Stimulated activated CD8-positive, alpha-beta memory T cell treated with anti-CD3 and anti-CD28 coated beads, Interleukin-15, amount 100 ng/mL, for 24 hours (primary cell): ENCODE measurements at places on chromosomes 12 and 14.

DNA sequence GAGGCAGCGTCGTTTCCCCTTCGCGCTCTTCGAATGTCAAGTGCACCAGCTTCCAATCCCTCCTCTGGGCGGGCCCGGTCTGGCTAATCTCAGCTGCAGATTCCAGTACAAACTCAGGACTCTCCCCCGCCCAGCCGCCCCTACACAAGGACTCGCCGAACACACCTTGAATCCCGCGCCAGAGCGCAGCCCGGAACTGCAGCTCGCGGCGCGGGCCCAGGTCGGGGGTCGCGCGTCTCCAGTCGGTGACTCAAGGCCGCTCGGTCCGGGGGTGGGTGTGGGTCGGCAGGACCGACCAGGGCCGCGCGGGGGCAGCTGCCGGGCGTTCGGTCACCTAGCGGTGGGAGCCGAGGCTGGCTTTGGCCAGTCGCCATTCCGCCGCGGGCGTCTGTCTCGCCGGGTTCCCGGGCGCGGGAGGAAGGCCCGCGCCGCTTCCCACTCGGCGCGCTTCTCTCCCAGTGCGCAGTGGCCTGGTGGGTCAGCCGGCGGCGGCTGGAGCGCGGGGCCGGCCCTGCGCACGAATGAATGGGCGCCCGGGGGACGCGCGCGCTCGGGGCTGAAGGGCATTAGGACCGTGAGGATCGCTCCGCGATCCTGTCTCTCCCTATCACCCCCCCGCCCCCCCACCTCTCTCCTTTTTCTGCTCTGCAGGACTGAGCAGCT, at the start of gene GALNT16:
Gene GALNT16 (plus strand): TSS at position 632 of the 663 bp plus-strand sequence. CDS start 133 bp downstream, outside the sequence.
- DNase-seq, result no peak

GRCh38 chr12:29552324-29552927, 54.9 kb upstream of the OVCH1 start:
- peak; percentile 28 for DNase-seq

- no peak for DNase-seq
These were observed 298.8 kb upstream of the NAV3 start for GRCh38 chr12:77531912-77532311.

DNA sequence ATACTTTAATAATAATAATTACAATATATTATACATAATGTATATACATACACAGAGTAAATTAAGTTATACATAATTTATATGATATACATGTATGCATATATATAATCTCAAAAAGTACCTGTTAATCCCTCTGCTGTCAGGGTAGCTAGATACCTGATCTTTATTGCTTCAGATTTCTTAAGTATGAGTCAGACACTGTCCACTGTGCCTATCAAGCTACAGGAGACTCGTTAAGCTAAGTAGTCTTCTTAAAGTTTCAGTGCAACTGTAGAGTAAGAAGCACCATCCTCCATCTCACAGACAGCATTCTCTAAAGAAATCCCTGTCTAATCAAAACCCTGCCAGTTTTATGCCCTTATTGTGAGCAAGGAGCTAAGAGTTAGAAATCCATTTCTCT, 428.7 kb downstream of the RERGL start:
- no peak for DNase-seq

DNA sequence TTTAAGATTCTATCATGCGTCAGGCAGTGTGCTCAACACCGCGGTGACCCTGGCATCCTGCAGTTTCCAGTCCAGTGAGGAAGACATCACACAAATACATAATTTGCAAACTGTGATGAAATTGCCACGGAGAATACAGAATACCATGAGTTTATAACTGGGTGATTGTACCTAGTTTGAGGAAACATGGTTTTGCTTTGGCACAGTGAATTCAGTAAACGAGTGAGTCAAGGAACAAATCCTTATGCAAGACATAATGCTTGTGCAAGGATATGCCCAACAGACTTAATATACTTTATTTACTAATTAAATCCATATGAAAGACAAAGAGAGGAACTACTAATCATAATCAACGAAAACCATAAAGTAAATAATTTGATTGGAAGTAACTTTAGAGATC, 311.8 kb upstream of the TMTC1 start:
- no peak for DNase-seq
